ENCODE measurements at places on chromosomes 2 and 18.

DNA sequence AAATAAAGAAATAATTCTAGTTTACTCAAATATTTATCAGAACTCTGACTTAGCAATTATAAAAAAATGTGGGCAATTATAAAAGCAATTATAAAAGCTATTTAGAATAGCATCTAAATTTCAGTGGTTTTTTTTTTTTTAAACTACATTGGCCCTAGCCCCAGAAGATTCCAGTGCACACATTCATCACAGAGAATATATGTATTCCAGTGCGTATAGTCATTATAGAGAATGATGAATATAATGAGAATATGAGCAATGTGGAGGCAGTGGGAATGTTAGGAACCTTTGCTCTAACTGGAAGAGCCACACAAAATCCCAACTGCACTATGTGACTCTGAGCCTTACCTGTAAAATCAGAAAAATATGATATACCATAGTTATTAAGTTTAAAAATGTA, 10.5 kb downstream of the MAP3K2 start:
- no peak for DNase-seq

DNA sequence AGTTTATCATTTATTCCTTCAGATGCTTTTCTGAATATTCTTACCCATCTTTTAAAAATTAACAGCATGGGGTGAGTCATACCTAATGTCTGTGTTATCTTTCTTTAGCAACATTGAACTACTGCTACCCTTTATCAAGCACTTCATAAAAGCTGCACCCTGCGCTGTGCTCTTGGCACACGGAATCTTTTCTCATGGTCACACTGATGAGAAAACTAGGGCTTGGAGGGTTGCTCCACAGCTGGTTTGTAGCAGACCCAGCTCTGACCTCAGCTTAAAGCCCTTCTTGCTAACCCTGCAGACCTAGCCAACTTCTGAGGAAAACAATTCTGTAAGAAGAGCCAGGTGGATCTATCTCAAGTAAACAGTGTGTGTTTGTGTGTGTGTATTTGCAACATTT, 106.3 kb downstream of the RNF144A start:
- DNase-seq: no peak

GRCh38 chr18:24629921-24630320, 169.5 kb downstream of the HRH4 start:
- DNase-seq: no peak

- no peak for DNase-seq
Observed at GRCh38 chr2:171798156-171798820, 95.8 kb downstream of the SLC25A12 start.

- DNase-seq: no peak
Observed at GRCh38 chr18:8966821-8967220, 135.7 kb upstream of the NDUFV2 start.

DNA sequence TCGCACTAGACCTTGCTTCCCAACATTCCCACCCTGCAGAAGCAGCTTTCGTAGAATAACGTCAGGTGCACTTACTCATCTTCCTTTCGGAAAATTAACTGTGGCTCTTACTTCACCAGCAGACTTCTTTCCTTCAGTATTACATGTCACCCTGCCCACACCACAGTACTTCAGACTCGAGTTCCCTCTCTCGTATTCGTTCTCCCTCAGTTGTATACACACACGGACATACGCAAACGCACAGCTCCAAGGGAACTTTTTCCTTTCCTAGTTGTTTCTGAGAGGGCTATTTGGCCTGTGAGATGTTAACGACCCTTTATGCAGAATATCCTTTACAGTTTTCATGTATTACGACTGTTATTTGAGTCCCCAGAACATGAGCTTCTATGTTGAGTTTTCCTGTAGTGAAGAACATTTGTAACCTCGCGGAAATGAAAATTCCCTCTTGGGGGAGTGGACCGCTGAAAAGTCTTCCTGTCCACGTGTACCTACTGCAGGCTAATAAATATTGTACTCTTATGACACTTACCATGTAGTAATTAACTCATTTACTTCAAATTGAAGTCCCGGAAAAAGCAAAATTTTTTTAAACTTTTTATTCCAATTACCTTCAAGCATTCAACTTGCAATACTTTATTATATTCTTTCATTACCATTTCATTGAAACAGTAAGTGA, 908 bp downstream of the ERLEC1 start:
- no peak for DNase-seq

GRCh38 chr18:50651334-50651733, 91.4 kb downstream of the MAPK4 start:
- no peak for DNase-seq

Measured in activated effector memory CD4-positive, alpha-beta T cell treated with anti-CD3 and anti-CD28 coated beads, Interleukin-2, amount 50 U/mL, for 16 hours (primary cell).